Occipital lobe (tissue), 3 donors: ENCODE measurements at places on chromosomes 1 and 21.

- no peak for DNase-seq
Measured at GRCh38 chr1:69985376-69985775, 220.0 kb downstream of the LRRC40 start.

- DNase-seq = no peak
Measured at GRCh38 chr1:7046891-7047290, 261.6 kb downstream of the CAMTA1 start.

DNA sequence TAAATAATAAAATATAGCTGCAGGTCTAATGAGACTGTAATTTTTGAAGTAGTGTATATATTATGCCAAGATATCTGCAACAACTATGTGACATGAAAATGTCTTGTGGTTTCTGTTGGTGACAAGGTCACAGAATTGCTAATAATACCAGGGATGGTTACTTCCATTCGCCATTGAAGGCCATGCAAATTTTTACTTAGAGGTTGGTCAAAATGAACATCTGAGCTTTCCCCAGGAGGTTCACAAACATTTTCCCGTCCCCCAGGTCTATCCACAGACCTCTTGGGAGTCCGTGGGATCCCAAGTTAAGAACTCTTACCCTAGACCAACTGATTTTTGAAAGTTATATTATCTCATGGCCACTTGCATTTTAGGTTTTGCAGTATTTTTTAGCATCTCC lies 62.7 kb downstream of the BCL9 start:
- no peak for DNase-seq

GRCh38 chr1:241762713-241763339 lies 85.2 kb upstream of the EXO1 start:
- no peak for DNase-seq

GRCh38 chr1:1835546-1835945 lies 55.3 kb downstream of the GNB1 start:
- no peak for DNase-seq

DNA sequence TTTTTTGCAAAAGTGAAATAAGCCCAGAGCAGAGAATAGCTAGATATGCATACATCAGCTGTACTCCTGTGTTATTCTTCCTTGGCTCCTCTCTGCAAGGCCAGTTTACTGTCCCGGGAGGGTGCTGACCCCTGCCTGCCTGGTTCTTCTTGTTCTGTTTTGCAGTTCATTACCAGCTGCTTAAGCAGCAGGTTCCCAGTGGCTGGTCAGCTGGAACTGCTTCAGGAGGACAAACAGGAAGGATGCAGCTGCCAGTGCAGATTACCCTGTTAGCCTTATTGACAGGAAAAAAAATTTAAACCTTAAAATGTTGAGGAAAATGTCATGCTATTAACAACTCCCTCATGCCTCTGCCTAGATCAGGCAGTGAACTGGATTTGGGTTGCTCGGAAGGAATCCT lies 16.0 kb upstream of the LRIG2 start:
- DNase-seq = peak; percentile 1

- no peak for DNase-seq
Measured at GRCh38 chr1:219621047-219621786, 8.3 kb upstream of the ZC3H11B start.

- no peak for DNase-seq
Measured at GRCh38 chr1:15969321-15969880, 6.5 kb downstream of the ZBTB17 start.

- DNase-seq = no peak
Measured at GRCh38 chr1:36178471-36179219, 22.7 kb downstream of the MAP7D1 start.

DNA sequence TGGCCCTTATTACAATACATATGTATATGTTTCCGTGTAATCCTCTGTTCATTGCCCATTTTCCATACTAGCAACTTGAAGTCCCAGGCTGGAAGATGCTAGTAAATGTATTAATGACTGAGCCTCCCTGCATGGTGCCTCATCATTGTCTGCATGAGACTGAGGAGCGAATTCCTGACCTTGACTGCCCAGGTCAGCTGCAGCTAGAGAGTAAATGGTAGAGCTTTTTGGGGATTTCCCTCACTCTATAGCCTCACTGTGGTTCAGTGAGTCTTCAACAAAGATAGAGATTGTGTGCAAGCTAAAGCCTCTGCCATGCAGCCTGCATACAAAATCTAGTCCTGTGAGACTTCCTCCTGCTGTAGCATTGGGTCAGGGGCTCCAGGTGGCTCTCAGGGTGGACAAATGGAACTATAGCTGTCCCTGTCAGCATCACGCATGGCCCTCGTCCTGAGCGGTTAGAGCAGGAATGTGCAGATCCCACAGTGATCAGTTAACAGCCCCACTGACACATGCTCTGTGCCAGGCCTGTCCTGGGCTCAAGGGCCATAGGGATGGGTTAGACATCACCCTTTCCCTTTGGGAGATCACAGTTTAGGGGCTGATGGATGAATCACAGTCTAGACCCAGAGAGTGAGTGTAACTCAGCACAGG lies 741.7 kb downstream of the MATN1 start:
- no peak for DNase-seq

GRCh38 chr1:78184460-78185072 lies 138.8 kb downstream of the GIPC2 start:
- no peak for DNase-seq

DNA sequence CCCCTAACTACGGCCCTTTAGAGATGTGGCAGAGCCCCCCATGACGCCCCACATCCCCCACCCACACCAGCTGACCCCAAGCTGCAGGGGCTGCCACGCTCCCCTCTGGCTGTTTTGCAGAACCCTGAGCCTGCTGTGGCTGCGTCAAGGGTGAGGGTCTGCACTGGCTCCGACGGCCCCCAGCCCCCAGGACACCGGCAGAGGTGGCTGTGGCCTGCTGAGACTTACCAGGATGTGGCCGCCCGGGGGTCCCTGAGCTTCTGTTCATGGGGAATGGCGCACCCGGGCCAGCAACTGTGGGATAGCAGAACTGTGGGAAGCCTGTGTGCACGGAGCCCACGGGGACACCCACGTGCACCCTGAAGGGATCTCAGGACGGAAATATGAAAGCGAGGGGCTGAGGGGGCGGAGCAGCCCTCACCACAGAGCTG lies 12.8 kb upstream of the RNF223 start:
- no peak for DNase-seq

- DNase-seq = no peak
Measured at GRCh38 chr21:44568261-44568660, 5.3 kb upstream of the KRTAP10-4 start.
